ENCODE measurements at places on chromosomes 2 and 18.

DNA sequence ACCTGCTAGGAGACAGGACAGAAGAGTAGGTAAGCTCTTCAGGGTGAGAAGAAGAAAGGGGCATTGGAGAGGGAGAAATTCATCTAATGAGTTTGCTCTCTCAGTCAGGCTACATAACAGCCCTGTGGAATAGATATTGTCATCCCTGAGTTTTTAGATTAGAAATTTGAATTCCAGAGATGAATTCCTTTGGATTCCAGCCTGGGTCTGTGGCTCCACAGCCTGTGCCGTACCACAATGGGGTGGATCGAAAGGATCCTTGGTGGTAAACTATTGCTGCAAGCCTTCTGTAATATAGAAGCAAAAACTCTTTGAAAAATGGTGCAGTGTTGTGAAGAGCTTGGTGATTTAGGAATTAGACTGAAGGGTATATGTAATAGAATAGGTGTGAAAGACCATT lies 21.0 kb downstream of the MYO1B start:
- no peak for DNase-seq

- no peak for DNase-seq
These were observed 798.1 kb downstream of the CPS1 start for GRCh38 chr2:211354481-211354880.

DNA sequence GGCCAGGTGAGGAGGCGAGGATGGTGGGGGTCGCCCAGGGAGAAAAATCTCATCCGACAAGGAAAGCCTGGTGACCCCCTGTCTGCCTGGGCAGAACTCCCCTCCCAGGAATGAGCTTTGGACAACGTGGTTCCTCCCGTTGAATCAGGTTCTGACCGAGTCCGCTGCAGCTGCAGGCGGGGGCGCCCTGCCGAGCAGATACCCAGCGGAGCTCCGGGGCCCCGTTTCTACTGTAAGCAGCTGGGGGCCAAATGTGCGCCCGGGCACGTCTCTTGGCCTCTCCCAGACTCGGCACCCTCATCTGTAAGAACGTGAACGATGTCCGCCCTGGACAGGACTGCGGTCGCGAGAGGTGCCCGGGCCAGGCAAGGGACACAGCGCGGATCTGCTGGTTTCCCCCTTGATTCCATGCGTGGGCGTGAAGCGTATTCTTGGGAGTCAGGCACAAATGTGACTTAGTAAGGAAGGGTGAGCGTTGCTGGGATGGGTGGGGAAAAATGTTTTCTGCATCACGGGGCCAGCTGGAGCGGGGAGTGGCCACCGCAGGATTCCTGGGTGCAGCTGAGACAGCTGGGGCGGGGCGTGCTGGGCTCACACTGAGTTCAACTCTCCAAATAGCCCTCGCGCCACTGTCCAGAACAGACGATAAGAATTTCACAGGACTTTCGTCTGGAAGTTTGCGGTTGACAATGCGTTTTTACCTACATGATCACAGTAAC lies 20.2 kb upstream of the TUBB6 start:
- no peak for DNase-seq

DNA sequence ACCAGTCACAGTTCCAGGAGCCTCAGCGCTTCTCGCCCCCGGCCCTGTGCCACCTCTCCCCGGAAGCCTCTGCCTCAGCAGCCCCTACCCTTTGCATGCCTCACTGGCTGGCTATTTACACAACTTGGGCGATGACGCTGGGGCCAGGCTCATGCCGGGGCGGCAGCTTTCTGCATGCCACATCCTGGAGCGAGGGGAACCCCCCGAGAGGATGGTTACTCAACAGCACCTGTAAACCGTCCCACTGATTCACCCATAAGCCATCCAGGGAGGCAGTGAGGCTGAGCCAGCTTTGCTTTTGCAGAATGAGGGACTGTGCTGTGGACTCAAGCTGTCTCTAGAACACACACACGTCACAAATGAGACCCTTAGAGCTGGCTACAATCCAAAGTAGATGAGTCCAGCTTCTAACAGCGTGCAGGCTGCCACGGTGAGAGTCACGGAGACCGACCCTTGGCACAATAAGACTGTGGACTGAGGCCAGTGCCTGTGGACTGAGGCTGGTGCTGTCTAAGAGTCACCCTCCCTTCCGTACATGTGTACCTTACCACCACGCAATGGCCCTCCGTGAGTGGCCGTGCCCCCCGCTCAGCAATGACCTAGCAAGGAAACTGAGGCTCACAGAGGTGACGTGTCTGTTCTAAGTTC lies 45.6 kb upstream of the ODC1 start:
- no peak for DNase-seq

DNA sequence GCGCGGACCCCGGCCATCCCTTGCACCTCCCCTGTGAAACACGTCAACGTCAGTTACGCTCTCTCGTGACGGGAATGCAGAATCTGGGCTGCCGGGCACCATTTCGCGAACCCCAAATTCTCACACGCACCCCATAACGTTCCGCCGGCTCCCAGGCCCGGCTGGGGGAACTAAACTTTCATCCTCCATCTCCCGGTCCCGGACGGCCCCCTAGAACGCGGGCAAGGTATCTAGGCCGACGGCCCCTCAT lies 544 bp downstream of the DNAJC27 start:
- no peak for DNase-seq
